ENCODE measurements at places on chromosomes 5 and 9.

DNA sequence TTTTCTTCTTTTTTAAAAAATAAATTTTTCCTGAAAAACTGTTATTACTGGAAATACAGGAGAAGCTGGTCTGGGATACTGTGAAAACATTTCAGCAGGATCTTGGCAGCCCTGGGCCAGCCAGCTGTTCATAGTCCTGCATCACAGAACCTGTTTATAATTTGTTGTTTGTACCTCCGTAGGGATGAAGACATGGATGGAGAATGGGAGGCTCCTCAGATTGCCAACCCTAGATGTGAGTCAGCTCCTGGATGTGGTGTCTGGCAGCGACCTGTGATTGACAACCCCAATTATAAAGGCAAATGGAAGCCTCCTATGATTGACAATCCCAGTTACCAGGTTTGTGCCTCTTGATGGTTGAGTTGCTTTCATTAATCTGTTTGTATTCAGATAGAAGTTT lies 12.4 kb upstream of the MAML1 start:
- no peak for DNase-seq

DNA sequence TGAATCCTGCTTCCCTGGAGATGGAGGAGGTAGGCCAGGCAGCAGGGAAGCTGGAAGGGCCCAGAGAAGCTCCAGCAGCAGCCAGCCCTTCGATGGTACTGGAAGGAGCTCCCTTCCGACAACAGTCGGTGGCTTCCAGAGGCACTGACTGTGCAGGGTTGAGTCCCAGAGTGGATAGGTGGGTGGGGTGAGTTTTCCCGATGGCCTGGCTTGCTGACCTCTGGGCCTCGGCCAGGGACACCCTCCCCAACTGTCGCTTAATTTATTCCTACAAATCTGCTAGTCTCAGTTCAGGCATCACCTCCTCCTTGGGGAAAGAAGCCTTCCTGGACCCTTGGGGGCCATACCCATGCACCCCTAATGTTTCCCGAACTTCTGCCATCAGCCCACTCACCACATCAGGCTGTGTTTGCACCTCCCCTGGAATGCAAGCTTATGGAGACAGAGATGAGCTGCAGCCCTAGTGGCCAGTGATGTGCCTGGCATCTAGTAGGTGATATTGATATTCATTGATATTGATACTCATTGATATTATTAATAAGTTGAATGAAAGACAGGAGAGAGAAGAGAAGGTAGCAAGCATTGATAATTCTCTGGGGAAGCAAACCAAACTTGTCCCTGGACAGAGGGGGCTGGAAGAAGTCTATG lies 104.6 kb upstream of the BOD1 start:
- no peak for DNase-seq

DNA sequence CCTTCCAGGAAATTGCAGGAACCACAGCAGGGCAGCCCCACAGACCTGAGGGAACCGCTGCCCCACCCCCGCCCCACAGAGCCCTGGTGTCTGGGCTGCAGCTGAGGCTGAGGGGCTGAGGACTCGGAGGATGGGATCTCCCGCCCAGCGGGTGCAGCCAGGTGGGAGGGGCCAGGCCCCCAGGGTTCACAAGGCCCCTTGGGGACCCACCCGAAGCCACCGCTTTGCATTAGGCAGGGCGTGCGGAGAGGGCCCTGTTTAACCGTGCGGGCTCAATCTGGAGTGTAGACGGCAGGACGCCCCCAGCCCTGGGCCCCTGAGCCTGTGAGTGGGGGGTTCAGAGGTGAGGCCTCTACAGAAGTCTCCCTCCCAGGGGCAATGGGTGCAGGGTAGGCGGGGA lies 10.8 kb downstream of the NOTCH1 start:
- DNase-seq, result no peak

- no peak for DNase-seq
Measured at GRCh38 chr5:39379693-39380092, 15.4 kb upstream of the C9 start.

GRCh38 chr5:56202483-56202882 lies 30.6 kb downstream of the ANKRD55 start:
- no peak for DNase-seq

GRCh38 chr5:136070486-136071285 lies 41.9 kb downstream of the TGFBI start:
- no peak for DNase-seq

DNA sequence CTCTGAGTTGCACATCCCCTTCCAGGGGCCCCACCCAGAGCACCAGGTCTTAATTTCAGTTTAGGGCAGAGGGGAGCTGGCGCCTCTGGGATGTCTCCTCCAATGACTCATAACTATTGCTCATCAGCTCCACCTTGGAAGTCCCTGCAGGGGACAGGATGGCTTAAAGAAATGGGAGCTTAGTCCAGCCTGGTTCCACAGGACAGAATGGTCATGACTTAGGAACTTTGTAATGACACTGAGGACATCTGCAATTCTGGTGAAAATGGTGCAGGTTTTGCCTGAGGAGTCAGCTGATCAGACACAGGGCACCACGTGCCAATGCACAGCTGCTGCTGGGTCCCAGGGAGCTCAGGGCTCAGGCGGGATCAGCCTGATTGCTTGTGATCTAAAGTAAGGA lies 16.4 kb upstream of the PPP1R26 start:
- DNase-seq, result no peak

DNA sequence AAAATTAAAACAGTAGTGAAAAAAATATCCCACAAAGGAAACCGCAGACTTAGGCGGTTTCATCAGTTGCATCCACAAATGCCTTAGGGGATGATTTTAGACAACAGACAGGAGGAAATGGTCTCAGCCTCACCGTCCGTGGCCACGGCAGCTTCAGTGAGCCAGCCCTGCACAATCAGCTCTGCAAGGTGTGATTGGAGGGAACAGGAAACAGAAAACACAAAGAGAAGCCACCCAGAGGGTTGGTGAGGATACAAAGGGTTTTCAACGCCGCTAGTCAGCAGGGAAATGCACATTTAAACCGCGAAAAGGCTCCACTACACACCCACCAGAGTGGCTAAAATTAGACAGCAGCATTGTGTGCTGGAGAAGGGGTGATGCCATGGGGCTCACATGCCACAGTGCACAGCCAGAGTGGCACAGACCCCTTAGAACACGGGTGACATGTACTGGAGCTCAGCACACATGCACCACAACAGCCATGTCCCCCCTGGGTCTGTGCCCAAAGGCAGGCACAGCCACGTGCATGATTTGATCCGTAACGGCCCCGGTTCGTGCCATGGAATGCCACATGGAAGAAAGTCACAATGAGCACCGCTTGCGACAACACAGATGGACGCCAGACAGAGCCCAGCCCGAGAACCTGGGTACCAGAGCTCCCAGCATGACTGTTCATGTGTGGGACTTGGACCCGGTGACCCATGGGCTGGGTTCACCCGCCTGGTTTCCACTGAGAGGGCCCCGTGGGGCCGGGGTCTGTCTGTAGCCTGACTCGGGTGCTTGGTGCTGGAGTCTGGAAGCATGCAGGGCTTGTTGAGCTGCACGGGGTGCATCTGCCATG lies 18.3 kb upstream of the TERT start:
- no peak for DNase-seq

GRCh38 chr9:133321411-133321935 lies 14.5 kb downstream of the SURF6 start:
- no peak for DNase-seq

- DNase-seq, result no peak
Measured at GRCh38 chr5:174567506-174568141, 156.8 kb upstream of the MSX2 start.

DNA sequence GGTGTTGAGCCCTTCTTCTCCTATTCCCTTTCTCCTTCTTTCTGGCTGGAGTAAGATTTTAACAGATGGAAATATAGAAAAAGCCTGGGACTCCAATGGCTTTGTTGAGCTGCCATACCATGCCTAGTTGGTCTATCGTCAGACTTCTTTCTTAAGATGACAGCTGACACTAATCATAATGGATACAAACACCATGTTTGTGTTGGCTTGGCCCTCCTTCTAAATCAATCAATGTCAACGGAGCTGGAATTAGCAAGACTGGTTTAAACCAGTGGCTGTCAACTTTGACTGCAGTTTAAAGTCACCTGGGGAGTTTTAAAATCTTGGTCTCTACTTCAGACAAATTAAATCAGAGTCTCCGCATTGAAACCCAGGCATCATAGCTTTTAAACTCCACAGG lies 264.5 kb upstream of the PRR16 start:
- no peak for DNase-seq

DNA sequence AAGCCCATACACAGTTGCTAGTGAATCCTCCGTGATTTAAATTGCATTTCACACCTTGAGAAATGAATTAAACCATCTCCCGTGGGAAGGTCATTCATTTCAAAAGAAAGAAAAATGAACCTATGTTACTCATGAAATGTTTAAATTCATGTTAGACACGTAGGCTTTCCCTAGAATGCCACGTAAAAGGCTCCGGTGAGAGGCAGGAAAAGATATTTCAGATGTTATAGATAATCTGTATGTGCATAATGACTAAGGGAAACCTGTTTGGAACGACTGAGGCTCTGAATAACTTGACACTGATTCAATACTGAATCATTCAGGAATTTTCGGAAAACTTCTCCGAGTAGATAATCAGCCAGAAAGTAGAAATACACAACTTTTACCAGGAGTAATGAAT lies 134.3 kb upstream of the ICE1 start:
- no peak for DNase-seq

- no peak for DNase-seq
Measured at GRCh38 chr5:34959323-34959722, 30.0 kb downstream of the DNAJC21 start.

DNA sequence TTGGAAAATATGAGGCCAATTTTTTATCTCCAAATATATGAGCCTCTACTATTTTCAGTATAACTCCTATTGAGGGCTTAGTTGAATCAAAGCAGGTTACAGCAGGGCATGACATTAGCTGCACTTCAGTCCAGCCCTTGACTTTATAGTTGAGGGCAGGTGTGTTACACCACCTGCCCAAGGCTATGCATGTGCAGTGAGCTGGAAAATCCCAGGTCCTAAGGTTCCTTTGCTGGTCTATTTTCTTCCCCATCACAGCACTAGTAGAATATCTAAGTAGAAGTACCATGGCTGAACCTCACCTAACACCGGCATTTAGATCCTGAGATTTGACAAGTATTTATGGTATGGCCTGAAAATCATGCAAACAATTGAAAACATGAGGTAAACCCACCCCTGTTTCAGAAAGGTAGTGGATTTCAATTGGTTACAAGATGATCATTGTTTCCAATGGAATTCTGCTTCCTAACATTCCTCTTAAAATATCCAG lies 201.1 kb downstream of the SEMA5A start:
- no peak for DNase-seq

GRCh38 chr5:14374100-14374499 lies 207.5 kb upstream of the OTULINL start:
- DNase-seq, result no peak

DNA sequence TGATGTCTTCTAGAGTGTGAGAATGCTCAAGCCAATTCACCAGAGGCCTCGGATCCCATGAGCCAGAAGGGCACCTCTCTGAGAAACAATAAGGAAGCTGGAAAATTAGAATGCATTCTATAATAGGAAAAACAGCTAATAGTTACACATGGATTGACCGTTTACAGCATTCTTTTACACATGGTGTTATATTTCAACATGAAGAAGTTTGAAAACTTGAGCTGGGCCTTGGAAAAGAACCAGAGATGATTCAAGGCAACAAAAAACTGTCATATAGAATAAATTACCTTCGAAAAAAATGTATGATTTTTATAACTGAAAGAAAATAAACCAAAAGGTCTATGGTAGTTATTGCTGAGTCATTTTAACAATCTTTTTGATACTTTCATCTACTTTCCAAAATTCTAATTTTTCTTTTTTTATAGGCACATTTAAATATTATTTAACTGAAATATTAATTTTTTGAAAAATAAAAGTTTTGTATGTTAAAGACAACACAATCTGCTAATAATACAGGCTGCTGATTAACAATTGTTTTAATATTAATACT lies 6.2 kb downstream of the SH3TC2 start:
- no peak for DNase-seq

GRCh38 chr5:30650311-30650710 lies 543.2 kb upstream of the CDH6 start:
- no peak for DNase-seq

- DNase-seq, result no peak
Measured at GRCh38 chr9:120397453-120397852, 182.5 kb downstream of the CDK5RAP2 start.

DNA sequence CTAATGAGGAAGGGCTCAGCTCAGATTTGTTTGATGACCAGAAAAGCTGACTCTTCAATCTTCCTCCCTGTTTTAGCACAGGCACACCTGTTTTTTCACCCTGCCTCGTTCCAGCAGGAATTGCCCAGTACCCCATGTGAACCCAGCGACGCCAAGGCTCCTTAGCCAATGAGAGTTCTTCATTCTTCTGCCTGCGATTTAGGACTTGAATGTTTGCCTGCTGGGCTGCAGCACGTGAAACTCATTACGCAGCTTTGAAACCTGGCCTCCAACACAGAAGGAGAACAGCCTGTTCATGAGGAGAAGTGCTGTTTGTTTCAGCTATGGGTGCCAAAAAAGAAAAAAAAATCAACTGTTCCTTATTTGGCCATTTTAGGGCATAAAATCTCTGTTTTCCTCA lies 315.5 kb downstream of the TRPM3 start:
- DNase-seq, result no peak

- no peak for DNase-seq
Measured at GRCh38 chr5:137563301-137563645, 64.1 kb upstream of the SPOCK1 start.

GRCh38 chr9:112605963-112606699 lies 111.8 kb downstream of the INIP start:
- no peak for DNase-seq

DNA sequence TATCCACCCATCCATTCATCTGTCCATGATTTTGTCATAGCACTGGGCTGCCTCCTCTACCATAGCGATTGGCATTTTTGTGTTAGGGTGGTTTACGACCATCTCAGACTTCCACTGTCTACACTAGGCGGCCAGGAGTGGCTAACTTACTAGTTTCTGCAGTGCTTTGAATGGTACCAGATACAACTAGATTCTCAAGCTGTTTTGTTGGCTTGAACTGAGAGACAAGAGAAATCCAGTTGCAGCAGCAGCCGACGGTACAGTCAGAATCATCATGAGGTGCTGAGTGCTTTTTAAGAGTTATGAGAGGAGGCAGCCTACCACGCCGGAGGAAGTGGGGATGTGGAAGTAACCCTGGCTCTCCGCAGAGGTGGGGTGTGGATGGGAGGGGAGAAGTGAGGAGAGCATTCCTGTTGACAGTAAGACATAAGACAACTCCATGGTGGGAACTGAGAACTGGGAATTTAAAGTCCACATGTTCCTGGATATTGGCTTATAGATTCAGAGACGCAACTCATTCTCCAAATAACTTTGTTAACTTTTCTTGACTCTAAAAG lies 27.9 kb downstream of the COL5A1 start:
- no peak for DNase-seq

GRCh38 chr5:68529581-68529980 lies 314.0 kb downstream of the PIK3R1 start:
- DNase-seq, result no peak

GRCh38 chr5:138732933-138733332 lies 20.3 kb upstream of the CTNNA1 start:
- DNase-seq, result no peak

- DNase-seq, result no peak
Measured at GRCh38 chr5:56569076-56569475, 246.3 kb upstream of the MAP3K1 start.

Data from vagina (tissue), 2 donors.